ENCODE measurements at places on chromosomes 3 and 15.

GRCh38 chr15:28962851-28963710 lies 77.3 kb downstream of the APBA2 start:
- DNase-seq = no peak

- peak; percentile 93 for DNase-seq
These were observed 71.1 kb downstream of the CCNL1 start for GRCh38 chr3:157088601-157089454.

DNA sequence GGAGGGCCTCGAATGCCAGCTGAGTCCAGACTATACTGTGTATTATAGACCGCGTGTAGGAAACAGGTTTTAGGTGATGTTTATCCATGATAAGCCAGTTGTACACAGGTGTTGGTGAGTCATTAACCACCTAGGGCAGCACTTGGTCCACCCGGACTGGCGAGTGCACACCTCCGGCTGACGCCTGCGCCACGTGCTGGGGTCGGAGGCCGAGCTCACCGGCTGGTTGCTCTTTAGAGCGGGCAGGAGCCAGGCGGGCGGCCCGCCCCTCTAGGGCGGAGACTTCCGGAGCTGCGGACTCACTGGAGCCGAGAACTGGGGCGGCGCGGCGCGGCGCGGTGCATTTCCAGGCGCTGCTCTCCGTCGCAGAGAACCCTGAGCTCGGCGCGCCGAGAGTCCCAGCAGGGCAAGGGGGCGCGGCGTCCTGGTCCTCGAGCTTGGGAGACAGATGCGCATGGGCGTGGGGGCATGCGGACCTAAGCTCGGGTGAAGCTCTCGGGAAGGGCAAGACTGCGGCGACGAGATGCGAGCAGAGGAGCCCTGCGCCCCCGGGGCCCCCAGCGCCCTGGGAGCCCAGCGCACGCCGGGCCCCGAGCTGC lies at the start of gene ESYT3:
ESYT3 (plus strand) TSS at position 341 of the 599 bp plus-strand sequence; CDS start at position 524, 183 bp downstream.
- peak; percentile 66 for DNase-seq

DNA sequence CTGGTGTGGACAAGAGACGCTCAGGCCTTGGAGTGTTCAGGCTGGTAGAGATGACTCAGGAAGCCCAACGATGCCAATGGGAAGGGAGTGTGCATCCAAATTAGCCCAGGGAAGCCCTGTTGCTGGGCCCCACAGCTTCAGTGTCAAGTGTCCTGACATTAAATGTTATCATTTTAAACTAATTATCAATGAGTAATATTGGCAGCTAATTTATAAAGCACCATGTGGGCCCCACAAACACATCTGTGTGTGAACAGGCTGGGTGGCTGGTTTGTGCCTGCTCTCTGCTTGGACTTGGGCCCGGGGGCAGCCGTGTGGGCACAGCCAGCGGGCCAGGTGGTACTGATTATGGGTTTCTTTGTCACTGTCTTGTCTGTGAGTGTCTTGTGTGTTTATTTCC lies 15.0 kb downstream of the FBLN2 start:
- DNase-seq = no peak

GRCh38 chr3:149333176-149333859 lies at the start of gene TM4SF18:
TM4SF18 (minus strand) TSS chr3:149333636; CDS start chr3:149333382, 254 bp downstream.
- peak; percentile 40 for DNase-seq

DNA sequence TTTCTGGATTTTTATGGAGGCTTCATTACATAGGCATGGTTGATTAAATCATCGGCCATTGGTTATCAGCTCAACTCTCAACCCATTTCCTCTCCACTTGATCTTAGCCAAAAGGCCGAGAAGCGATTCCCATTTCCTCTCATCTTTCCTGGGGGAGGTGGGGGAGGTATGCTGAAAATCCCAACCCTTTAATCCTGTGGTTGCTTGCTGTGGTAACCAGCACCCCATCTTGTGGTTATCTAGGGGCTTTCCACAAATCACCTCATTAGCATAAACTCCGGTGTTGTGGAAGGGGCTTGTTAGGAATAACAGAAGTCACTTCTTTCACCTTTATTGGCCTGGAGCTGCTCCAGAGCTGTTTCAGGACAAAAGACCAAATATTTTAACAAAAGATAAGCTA lies 20.9 kb downstream of the PDE8A start:
- DNase-seq = no peak

GRCh38 chr3:72655131-72655551 lies 193.1 kb downstream of the SHQ1 start:
- DNase-seq = peak; percentile 31

DNA sequence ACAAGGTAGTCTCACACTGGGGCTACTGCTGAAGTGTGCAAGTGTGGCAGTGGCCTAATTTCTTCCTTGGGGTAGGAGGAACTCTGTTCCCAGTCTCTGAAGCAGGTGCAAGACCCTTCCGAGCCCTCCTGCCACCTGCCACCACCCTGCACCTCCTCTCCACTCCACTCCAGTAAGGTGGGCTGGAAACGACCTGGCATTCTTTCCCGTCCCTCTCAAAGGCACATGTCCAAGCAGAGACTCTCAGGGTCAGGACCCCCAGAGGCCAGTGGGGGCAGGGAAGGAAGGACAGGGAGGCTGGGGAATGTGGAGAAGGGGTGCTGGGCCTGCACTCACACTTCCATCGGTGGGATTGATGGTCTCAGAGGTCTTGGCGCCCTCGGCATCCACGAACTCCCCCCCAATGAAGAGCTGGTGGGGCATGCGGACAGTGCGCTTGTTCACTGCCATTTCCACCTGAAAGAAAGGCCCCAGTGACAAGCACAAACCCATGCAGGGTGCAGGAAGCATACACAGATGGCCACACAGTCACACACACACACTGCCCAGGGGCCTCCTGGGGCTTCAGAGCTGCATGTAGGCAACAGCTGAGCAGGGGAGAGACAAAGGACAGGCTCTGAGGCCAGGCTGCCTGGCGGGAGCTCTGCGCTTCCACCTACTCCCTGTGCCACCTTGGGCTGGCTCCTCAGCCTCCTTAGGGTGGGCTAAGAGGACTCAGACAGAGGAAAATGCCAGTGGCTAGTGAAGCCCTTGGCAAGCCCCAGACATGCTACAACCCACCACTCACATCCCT lies 43.8 kb downstream of the ALDH1L1 start:
- DNase-seq = no peak

- peak; percentile 35 for DNase-seq
These were observed 53.8 kb upstream of the BOC start for GRCh38 chr3:113157408-113158030.

DNA sequence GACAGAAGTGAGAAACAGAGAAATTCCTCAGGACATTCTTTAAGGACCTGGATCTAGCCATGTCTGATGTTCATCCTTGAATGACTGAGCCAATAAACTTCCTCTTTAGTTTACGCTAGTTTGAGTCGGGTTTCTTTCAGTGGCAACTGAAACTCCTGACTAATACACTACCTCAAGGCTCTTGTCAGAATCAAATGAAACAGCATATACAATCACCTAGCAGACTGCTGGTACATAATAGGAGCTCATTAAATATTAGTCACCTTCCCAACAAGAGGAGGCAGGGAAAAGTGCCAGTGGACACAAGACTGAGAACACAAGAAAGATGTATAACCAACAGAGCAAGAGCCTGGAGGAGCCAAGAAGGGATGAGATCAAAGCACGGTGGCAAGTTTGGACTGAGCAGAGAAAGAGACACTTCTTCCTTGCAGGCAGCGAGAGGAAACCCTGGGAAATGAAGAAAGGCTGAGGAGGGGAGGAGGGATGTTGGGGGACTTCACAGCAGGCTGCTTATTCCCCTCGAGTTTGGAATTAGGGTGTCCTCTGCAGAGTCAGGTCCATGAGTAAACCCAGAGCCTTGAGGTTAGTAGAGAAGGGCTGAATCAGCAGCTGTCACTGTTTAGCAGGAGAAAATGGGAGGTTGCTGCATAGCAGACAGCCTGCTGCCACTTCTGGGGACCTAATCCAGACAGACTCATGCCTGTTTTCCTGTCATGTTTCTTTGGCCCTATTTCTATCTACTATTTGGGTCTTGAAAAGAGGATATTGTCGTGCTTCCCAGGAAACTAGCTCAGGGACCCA lies 73.3 kb downstream of the MRPL46 start:
- no peak for DNase-seq

DNA sequence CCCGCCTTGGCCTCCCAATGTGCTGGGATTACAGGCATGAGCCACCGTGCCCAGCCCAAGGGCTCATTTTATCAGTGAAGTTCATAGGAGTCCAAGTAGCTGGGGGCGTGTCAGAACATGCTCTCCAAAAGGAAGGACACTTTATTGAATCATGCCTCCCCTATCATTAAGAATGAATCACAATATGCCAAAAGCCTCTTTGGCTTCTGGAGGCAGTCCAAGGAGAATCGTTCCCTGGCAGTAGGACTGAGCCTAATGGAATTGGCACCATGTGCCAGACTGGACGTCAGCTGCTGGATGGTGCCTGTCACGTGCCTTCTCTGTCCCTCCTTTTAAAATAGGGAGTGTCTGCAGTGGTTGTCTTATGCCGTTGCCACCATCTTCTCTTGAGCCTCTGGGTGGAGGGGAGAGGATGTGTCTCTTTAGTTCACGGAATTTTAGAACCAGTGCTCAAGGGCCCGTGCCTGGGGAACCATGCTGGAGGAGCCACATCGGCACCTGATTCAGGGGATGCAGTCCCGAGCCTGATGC lies 234.7 kb upstream of the LYSMD4 start:
- no peak for DNase-seq

GRCh38 chr3:45119824-45120358 lies 26.3 kb downstream of the CDCP1 start:
- no peak for DNase-seq

- no peak for DNase-seq
These were observed 87.8 kb downstream of the RYR3 start for GRCh38 chr15:33398555-33398954.

- peak; percentile 60 for DNase-seq
These were observed 34.5 kb downstream of the ICE2 start for GRCh38 chr15:60444289-60444912.

DNA sequence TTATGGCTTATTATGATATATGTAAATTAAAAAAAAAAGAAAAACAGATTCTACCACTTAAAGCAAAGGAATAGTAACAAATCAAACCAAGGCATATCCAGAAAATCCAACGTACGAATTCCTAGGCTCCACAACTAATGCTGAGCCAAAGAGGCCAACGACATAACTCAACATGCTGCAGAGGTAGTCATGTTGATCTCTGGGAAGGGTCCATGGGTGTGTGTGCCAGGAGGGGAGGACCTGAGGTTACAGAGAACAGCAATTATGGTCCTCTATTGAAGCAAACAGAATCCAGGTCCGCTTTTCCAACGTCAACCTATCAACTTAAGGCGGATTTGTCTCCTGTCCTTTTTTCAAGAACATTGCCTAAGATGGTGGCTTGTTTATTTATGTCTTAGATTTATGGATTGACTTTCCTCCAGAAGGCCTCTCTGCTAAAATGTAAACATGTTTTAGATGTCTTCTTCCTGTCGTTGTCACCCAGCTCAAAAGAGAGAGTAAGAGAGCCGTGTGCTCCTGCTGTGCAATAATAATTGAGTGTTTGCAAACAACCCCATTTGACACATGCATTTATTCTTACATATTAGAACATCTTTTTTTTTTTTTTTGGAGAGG lies 20.4 kb downstream of the NANOGP8 start:
- no peak for DNase-seq

GRCh38 chr15:19987389-19988048 lies 554.1 kb downstream of the GOLGA6L6 start:
- DNase-seq = no peak

DNA sequence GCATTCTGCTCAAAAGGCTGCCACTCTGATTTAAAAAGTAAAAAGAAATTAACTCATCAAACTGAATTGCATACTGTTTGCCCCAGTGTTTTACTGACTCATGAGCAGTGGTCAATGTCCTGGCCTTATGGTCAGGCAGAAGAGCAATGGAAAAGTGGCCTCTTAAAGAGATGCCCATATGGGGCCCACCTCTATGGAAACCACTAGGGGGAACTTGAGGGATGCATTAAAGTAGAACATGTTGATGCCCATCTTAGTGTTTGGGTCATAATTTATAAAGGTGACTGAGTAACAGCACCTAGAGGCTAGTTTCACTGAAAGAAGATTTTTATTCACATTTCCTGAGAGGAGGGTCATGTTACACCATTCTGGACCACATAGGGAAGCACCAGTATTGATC lies 66.5 kb upstream of the RNU6-1 start:
- peak; percentile 48 for DNase-seq

- peak; percentile 55 for DNase-seq
These were observed at the start of gene TMEM108 for GRCh38 chr3:133038089-133038730. TMEM108 (plus strand) TSS chr3:133038391.

- no peak for DNase-seq
These were observed 28.2 kb upstream of the GBE1 start for GRCh38 chr3:81789691-81790090.

GRCh38 chr3:177792311-177793030 lies 595.2 kb upstream of the TBL1XR1 start:
- DNase-seq = peak; percentile 86

DNA sequence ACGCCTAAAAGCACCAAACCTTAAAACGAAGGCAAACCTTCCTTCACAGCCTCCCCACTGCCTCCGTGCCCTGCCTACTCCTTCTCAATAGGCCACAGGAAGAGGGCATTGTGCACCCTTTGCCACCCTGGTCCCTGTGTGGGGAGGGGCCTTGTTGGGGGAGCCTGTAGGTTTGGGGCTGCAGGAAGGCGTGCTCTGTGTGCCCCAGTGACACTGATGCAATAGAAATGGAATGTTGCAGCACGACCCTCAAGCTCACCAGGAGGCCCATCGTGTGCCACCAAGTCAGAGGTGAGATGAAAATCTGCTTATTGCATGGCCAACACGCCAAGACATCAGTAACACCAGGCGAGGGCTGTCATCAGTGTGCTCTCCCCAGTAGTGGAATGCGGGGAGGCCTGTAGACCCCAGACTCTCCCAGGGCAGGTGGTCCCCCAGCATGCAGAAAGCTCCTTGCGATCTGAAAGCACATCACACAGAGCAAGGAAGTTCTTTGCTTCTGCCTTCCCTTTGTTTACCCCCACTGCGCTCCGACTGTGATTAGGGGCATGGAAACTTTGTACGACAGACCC lies 86.2 kb downstream of the ASB7 start:
- DNase-seq = no peak

DNA sequence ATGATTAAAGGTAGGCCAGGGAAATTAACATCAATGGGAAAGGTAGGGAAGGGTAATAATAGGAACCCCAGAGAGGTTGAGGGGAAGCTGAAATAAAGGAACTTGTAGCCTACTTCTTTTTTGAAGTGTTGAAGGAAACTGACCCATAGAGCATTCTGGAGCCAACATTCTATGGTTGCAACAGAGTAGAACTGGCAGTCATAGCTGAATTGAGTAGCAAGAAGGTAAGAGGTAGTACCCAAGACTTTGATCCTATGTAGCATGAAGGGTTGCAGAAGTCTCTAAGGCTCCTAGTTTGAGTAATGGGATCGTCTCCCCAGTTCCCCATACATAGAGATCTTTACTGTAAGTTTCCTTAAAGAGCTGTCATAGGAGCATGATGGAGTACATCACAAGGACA lies 7.4 kb upstream of the ZNF774 start:
- DNase-seq = no peak

- no peak for DNase-seq
These were observed 505.3 kb upstream of the PPP2R3A start for GRCh38 chr3:135460273-135460672.

GRCh38 chr3:114139836-114140235 lies 39.0 kb downstream of the DRD3 start:
- no peak for DNase-seq

DNA sequence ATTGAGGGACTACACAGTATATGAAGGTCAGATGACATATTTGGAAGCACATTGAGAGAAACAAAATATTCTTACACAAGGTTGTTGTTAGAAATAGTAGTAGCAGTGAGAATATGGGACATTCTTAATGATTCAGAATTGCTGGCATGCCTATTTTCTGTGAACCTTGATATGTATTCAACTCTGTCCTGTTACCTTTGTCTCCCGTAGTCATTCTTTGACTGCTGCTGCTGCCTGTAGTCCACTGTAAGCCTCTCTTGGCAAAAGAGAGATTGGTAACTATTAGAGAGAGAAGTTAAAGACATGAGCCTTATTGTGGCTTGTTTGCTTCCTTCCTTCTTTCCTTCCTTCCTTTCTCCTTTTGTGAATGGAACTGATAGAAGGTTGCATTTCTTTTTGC lies 64.5 kb downstream of the TCF12 start:
- DNase-seq = no peak
